ENCODE measurements at places on chromosomes 5 and 9.

GRCh38 chr5:53956196-53956595, 354.2 kb downstream of the ARL15 start:
- DNase-seq = no peak

- DNase-seq = no peak
Observed at GRCh38 chr9:131612851-131613250, 67.5 kb downstream of the PRRT1B start.

- no peak for DNase-seq
Observed at GRCh38 chr5:154702477-154702876, 52.7 kb upstream of the LARP1 start.

GRCh38 chr5:138663561-138663960, 88.4 kb upstream of the HSPA9 start:
- DNase-seq = no peak

DNA sequence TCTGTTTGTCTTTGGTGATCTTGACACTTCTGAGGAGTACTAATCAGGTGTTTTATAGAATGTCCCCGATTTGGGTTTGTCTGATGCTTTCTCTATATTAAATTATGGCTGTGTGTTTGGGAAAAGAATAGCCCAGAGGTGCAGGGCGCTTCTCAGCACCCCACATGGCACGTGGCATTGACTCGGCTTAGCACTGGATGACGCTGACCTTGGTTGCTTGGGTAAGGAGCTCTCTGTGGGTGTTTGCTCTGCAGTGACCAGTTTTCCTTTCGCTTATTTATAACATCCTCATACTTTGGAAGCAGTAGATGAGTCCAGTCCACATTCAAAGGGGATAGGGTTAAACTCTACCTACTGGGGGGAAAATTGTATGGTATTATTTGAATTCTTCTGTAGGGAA, 12.5 kb upstream of the FAM120AOS start:
- no peak for DNase-seq

GRCh38 chr5:66653325-66653724, 57.1 kb downstream of the MAST4 start:
- peak; percentile 57 for DNase-seq

DNA sequence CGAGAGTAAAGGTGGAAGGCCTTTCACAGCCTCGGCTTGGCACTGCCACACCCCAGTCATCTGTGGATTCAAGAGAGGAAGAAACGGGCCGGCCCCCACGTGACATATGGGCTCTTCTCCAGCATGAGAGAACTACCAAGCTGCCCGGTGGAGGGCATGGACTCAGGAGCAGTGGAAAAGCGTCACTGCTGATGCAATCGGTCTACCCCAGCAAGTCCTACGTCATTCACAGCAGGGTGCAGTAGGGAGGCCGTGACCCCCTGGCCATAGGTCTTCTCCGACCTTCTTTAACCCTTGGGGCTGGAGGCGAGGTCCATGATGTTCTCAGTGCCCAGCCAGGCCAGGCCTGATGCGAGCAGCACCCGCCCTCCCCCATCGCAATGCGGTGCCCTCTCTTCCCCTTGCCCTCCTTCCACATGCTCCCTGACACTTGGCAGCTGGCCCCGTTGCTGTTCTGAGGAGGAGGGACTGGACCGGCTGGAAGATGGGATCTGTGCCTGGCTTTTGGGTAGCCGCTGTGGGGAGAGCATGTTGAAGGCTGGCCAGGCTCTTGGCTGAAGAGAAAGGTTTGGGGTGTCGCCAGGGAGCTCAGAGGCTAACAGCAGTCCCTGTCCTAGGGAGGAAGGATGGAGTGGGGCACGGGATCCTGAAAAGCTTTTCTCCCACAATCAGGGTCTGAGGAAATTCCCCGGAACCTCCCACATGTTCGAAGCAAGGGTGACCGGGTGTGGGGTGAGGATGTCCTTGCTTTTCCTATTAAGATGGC, 89.8 kb downstream of the LIFR start:
- DNase-seq = no peak

GRCh38 chr5:67431191-67431590, 234.6 kb upstream of the CD180 start:
- no peak for DNase-seq

DNA sequence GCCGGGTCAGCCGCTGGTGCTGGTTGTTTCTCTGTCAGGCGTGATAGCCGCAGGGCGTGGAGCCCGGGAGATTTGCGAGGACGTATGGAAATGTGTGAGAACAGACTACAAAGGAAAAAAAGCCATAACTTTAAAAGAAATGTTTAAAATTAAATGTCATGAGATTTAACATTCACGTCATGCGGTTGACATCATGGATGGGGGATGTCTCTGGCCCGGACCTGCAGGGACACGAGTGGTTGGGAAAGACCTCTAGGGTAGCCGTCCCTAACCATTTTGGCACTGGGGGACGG, 643 bp upstream of the RNF130 start:
- no peak for DNase-seq

DNA sequence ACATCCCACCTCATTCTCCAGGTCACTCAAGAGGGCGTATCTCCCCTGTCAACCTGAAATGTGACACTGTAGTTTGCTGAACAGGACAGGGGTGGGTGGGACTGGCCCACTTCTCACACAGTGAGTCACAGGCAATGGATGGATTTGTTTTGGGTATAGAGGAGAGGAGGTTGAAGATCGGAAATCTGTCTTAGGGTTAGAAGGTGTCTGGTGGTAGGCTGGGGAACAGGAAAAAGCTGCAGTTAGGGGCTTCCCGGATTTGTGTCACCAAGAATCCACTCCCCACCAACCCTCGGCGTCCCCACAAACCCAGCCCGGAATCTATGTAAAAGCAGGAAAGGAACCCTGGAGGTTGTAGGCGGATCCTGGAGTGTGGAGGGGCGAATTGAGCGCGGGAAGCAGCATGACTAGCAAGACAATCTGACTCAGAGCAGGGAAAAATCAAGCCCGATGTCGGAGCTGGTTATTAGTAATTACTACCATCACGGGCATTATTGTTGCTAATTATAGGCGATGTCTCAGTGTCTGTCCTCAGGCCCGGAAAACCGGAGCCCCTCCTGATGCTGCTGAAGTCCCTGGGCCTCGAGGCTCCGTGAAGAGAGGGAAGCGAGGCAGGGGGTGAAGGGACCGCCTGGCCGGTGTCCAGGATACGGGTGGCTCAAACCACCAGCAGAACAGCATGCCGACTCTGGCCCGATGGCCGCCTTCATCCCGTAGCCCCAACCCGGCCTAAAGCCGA, 1.7 kb upstream of the IRX1 start:
- DNase-seq = no peak

GRCh38 chr9:77909306-77909705, 122.3 kb downstream of the GNAQ start:
- DNase-seq = no peak
